Epithelial cell of prostate (primary cell): ENCODE measurements at places on chromosomes 1 and 21.

- DNase-seq: no peak
These were observed 118.7 kb upstream of the RRP15 start for GRCh38 chr1:218166268-218166945.

- no peak for DNase-seq
These were observed 41.6 kb upstream of the STUM start for GRCh38 chr1:226506921-226507320.

- no peak for DNase-seq
These were observed 30.8 kb upstream of the UHMK1 start for GRCh38 chr1:162466797-162467196.

DNA sequence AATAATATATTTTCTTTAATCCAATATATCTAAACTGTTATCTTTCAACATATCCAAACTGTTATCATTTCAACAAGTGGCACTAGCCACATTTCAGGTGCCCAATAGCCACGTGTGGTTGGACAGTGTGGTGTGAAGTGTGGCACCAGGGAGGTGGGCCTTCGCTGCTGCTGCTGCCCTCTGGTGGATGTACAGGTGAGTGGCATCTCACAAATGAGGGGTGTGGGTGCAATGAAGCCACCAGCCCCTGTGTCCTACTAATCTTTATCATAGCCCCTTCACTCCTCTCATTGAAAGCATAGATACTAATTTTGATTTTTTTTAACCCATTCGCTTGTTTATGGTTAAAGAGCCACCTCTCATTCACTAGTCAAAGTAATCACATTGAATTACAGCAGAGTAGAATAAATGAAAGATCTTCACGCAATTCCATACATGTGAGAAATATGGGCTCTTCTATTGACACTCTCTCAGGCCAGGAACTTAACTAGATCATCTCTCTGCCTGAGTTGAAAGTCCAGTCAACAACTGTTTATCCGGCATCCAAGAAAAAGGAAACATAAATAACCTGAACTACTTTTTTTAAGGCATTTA lies 499.2 kb downstream of the OMA1 start:
- no peak for DNase-seq

GRCh38 chr1:235683653-235684052 lies 34.1 kb upstream of the GNG4 start:
- no peak for DNase-seq

DNA sequence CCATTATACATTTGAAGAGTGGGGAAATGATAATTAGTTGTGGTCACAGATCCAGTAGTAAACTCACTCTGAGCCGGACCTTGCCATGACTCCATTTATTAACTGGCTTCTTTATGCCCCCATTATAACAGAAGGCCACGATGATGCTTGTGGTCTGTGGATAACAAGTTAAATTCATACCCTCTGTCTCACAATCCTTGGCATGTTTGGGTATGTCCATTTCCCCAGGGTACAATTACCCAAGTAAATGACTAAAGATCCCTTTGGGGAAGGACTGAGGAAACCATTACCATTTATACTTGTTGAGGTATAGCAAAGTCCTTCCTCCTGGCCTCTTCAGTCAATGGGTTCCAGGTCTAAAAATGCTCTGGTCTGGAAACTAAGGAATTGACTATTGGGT lies 7.3 kb upstream of the USP1 start:
- DNase-seq: no peak

- DNase-seq: no peak
These were observed 88.2 kb downstream of the RABGAP1L start for GRCh38 chr1:174247472-174247871.

- DNase-seq: no peak
These were observed 1.8 kb upstream of the TBX15 start for GRCh38 chr1:118989878-118990378.
